ENCODE measurements at places on chromosomes 5 and 9. TPM values are rescaled to one million over a fixed set of nuclear protein-coding genes. Genes with fewer than 3 reads are reported as not detected.

Gene PCDHA10
- total RNA-seq: 0.55 TPM

Gene ORM2
- not detected for total RNA-seq

DNA sequence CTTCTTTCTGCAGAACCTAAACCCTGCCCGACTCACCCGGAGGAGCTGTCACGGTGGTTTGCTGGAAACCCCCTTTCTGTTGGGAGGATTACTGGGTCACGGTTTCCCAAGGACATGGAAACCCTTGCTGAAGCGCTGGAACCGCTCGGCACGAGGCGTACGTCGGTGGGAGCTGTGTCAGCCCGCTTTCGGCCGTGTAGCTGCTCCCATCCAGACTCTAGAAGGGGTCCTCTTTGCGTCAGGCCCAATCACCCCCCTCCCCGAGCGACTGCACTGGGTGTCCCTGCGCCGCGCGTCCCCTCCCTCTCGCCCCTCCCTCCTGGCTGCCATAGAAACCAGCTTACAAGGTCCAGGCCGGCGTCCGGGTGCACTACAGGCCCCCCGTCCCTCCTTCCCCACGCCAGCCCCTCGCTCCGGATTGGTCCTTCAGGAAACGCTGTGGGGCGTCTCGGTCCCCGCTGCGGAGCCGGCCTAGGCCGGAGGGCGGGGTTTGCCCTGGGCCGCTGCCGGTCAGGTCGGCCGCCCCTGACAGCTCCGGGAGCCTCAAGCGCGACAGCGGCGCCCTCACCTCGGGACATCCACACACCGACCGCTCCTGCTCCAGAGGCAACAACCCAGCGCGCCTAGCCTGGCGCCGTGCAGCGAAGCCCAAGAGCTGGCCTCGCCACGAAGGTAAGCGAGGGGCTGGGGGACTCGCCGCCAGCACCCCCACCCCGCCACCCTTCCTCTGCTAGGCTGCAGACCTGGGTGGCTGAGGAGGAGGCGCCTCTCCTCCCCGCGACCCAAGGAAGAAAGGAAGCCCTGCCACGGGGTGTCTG lies at the start of gene NIM1K:
TSS of gene NIM1K (plus strand) at position 486 of the 818 bp plus-strand sequence. CDS start 53,551 bp downstream, outside the sequence.
- H3K4me3 ChIP-seq: peak within 1 kb of the TSS; percentile 66
- H3K27me3 ChIP-seq: no peaks in the 10 kb centered on the region
- H3K36me3 ChIP-seq: no peaks in the 10 kb centered on the region
- peak within 1 kb of the TSS; percentile 52 for H3K27ac ChIP-seq

- H3K27me3 ChIP-seq: no peaks in the 10 kb centered on the region
- no peaks in the 10 kb centered on the region for H3K36me3 ChIP-seq
- H3K4me1 ChIP-seq: peaks cover 8% of the 10 kb centered on the region
- DNase-seq: peak; percentile 73
- no peak overlapping the region for H3K4me3 ChIP-seq
Measured at GRCh38 chr9:95131023-95131943, 186.2 kb downstream of the FANCC start.

DNA sequence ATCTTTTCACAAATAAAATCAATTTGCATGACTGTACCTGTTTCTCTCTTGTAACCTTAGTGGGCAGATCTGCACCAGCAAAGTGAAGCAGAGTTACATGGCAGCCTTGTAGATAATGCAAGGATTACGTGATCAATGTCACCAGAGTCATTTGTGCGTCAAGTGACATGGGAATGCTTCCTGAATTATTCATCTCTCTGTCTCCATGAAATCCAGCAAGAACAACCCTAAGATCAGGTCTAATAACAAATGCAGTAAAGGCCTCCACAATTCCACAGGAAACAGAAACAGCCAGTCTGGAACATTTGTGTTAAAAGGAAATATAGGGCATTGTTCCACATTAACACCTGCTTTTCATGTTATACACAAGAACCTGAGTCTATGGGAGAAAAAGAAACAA lies 7.8 kb downstream of the GZMA start:
- no peak for DNase-seq
- no peaks in the 10 kb centered on the region for H3K4me1 ChIP-seq
- H3K27ac ChIP-seq: no peak overlapping the region
- H3K36me3 ChIP-seq: no peaks in the 10 kb centered on the region
- H3K4me3 ChIP-seq: no peak overlapping the region
- no peaks in the 10 kb centered on the region for H3K27me3 ChIP-seq

DNA sequence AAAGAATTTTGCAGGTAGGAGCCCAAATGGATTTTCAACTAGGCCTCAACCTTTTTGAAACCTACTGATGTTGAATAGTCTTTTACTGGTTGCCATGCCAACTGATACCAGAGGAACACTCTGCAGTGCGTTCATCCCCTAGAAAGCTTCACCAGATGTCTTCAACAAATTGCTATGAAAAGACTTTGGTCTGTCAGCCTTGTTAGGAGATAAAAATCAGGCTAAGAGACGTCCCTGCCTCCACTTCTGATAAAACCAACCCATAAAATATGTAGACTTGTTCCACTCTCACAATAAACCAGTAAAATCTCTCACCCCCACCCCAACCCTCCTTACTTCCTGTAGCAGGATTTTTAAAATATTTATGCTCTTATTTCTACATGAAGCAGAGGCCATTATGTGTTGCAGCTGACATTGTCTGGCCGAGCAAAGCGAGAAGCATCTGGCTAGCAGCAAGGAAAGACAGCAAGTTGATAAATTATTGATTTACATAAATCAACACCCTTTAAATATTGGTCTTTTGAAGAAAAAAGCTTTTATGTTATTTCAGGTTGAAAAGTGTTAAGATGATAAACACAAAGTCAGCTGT lies 428.7 kb downstream of the ISL1 start:
- H3K4me1 ChIP-seq: no peaks in the 10 kb centered on the region
- H3K36me3 ChIP-seq: no peaks in the 10 kb centered on the region
- H3K27me3 ChIP-seq: no peaks in the 10 kb centered on the region
- H3K4me3 ChIP-seq: no peak overlapping the region

DNA sequence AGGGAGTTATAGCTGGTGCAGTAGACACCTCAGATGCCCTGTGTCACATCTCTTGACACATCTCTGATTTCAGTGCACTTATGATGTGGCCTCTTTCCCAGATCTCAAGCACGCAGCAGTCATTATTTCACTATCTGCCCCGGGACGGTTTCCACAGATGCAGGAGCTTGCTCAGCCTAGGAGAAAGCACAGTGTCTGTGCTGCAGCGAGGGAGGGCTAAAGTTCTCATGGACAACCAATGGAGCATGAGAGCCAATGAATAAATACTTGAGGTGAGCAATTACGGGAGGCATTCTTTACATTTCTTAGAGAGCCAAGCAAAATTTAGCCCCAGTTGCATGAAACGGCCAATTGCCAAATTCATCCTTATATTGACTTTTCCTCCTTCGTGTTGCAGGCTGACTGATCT lies 7.4 kb upstream of the MOB3B start:
- peaks cover 5% of the 10 kb centered on the region for H3K36me3 ChIP-seq
- H3K4me1 ChIP-seq: peaks cover 64% of the 10 kb centered on the region
- DNase-seq: no peak
- peak overlapping the region; percentile 87 for H3K27ac ChIP-seq
- H3K4me3 ChIP-seq: no peak overlapping the region

DNA sequence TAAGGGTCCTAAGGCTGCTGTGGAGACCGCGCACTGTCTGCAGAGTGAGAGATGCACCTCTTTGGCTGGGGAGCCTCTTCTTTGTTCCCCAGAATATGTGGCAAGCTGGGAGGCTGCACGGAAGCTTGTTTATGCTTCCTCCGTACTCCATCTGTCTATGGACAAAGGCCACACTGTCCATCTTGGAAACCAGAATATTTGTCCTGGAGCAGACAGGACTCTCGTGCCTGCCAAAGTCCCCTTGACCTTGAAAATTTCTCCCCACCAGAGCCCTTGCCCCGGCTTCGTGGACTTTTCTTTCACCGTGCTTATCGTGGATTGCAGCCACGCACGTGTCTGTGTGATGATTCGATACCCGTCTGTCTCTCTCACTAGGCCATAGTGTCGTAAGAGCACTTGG lies 147.4 kb downstream of the NSG2 start:
- no peak overlapping the region for H3K27ac ChIP-seq
- no peaks in the 10 kb centered on the region for H3K36me3 ChIP-seq
- H3K27me3 ChIP-seq: no peaks in the 10 kb centered on the region
- DNase-seq: no peak

- peak overlapping the region; percentile 38 for H3K27ac ChIP-seq
- H3K4me1 ChIP-seq: peaks cover 32% of the 10 kb centered on the region
- H3K36me3 ChIP-seq: no peaks in the 10 kb centered on the region
Measured at GRCh38 chr5:55173687-55174230, 782 bp upstream of the CDC20B start.

GRCh38 chr5:82662340-82662739 lies 384.2 kb upstream of the RPS23 start:
- no peaks in the 10 kb centered on the region for H3K36me3 ChIP-seq
- no peaks in the 10 kb centered on the region for H3K27me3 ChIP-seq
- DNase-seq: no peak
- no peaks in the 10 kb centered on the region for H3K4me1 ChIP-seq
